ENCODE measurements at places on chromosomes 12 and 14. TPM values are rescaled to one million over a fixed set of nuclear protein-coding genes. Genes with fewer than 3 reads are reported as not detected.

DNA sequence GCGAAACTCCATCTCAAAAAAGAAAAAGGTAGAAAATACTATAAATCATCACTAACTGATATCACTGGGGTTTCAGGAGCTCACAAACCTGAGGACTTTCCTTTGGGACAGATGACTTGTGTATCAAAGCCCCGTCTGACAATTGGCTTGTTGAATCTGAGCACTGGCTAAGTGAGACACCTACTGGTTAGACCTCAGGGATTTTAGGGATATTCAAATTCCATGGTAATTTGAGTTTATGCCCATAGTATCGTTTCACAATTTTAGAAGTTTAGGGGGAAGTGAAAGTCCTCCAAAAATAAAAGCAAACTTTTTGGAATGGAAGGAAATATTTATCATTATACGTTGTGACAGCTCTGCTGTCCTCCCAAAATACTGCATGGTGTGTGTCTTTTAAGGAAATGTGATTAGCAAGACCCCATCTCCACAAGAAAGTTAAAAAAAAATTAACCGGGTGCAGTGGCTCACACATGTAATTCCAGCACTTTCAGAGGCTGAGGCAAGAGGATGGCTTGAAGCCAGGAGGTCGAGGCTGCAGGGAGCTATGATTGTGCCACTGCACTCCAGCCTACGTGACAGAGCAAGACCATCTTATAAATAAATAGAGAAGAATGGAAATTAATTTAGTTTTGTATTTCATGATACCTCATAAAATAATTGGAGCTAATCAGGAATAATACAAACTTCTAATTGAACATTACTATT, 49.2 kb downstream of the FBXL14 start:
- DNase-seq = no peak

- DNase-seq = no peak
Observed at GRCh38 chr12:3207175-3207574, 130.0 kb downstream of the TSPAN9 start.

Gene ATXN3
- total RNA-seq = 33.1 TPM

Gene MOK
- 2.0 TPM for total RNA-seq

DNA sequence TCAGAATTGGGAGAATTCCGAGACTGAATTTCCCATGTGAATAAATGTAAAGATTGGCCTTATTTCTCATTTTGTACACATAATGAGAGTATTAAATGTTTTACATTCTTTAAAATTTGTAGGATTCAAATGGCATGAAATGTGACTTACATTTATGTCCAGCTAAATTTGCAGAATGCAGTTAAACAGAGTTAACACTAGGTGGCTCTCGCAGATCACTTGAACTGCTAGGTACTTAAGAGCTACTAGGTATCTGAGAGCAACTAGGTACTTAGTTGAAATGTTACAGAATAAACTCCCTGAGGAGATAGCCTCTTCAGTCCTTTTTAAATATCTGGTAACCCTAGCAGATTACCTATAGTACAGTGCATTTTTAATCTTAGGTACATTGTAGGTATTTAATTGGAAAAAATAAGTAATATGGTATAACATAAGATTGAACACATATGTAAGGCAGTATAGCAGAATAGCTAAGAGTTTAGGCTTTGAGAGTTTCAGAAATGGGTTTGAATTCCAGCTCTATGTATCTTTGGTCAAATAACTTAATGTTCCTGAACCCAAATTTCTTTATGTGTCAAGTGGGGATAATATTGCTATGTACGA, 73.8 kb downstream of the KIAA0586 start:
- no peak for DNase-seq

Gene CLEC1A
- total RNA-seq = not detected

Gene ERP27
- total RNA-seq = not detected

GRCh38 chr12:15428632-15429031, 106.3 kb downstream of the PTPRO start:
- peak; percentile 13 for DNase-seq

Gene VDR
- total RNA-seq = 0.76 TPM

Gene TMPRSS12
- not detected for total RNA-seq

DNA sequence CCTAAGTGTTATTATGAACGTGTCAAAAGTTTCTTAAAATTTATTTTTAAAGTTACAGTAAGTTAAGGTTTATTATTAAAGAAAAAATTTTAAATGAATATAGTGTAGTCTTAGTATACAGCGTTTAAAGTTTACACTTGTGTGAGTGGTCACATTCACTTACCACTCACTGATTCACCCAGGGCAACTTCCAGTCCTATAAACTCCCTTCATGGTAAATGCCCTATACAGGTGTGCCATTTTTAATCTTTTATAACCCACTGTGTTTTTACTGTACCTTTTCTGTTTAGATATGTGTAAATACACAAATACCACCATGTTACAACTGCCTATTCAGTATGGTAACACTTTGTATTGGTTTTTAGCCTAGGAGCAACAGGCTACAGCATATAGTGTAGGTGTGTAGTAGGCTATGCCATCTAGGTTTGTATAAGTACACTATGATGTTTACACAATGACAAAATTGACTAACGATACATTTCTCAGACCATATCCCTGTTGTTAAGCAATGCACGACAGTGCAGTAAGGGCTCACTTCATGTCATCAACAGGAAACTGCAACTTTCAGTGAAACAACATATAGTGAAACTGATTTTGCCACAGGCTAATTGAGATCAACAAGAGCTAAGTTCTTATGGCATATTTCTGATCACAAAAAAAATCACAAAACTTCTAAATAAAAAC, 112.0 kb upstream of the TMCC3 start:
- DNase-seq = no peak

GRCh38 chr12:124457287-124458219, 109.9 kb downstream of the NCOR2 start:
- DNase-seq = no peak

Gene ZNF10
- 10.5 TPM for total RNA-seq

DNA sequence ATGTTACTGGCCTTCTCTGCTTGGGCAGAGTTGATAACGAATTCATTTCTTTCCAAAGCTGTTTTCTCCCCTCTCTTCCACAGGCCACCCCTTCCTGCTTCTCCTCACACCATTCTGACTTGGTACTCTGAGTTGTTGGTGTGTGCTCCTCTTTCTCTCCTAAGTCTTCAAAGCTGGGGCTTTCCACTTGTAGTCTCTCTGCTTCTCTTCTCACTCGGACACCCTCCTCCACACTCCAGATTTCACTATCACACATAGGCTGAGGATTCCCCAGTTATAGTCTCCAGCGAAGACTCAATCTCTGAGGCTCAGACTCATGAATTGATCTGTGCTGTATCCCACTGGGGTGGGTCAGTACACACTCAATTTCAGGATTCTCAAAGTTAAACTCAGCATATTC, 201.0 kb downstream of the SSPN start:
- DNase-seq = no peak

DNA sequence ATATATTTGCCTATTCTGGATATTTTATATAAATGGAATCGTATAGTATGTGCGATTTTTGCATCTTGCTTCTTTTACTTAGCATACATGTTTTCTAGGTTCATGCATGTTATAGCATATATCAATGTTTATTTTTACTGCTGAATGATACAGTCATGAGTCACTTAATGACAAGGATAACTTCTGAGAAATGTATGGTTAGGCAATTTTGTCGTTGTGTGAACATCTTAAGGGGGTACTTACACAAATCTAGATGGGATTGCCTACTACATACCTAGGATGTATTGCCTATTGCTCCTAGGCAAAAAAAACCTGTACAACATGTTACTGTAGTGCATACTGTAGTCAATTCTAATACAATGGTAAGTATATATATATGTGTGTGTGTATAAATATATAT, 8.8 kb downstream of the USP15 start:
- no peak for DNase-seq

DNA sequence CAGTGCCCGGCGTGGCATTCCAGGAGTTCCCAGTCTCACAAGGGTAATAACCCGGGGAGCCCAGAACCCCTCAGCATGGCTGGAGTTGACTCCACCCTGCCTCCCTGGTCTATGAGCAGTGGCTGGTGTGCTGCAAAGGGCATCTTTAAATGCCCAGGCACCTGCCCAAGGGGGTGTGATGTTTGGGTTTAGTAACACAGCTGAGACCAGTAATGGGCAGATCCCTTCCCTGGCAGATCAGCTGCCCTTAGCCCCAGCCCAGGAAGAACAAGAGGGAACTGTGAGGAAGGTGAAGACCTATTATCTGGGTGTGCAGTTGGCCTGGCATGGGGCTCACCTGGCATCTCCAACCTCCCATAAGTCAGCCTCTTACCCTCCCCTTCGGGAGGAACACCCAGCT, 35.9 kb downstream of the RBM19 start:
- DNase-seq = no peak

GRCh38 chr12:3233797-3234196, 156.6 kb downstream of the TSPAN9 start:
- DNase-seq = no peak

DNA sequence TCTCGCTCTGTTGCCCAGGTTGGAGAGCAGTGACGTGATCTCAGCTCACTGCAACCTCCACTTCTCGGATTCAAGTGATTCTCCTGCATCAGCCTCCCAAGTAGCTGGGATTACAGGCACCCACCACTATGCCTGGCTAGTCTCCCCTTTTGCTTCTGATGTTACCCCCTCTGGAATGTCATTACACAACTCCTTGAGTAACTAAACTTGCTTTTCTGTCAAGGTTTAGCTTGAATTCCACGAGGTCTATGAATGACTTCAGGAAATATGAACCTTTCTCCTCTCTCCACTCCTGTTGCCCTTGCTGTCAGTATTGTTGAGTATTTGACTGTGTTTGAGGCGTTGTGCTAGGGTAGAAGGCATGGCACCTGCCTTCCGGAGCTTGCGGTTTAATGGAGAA, 16.8 kb upstream of the RTRAF start:
- DNase-seq = no peak

Gene KLRB1
- total RNA-seq = not detected

- peak; percentile 47 for DNase-seq
Observed at GRCh38 chr12:49293056-49293956, 1.6 kb upstream of the PRPH start.

DNA sequence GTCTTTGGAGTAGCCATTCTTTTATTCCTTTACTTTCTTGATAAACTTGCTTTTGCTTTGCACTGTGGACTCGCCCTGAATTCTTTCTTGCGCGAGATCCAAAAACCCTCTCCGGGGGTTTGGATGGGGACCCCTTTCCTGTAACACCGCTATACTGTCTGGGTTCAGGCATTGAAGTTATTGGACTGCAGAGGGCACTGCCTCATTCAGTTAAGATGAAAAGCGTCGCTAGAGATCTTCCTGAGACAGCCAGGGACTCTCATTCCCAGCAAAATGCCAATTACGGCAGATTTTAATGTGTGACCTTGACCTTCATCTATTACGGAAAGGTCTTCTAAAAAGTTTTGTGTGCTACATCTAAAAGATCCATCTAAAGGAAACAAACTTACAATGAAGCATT, 17.3 kb upstream of the RIMKLB start:
- DNase-seq = no peak

- DNase-seq = no peak
Observed at GRCh38 chr14:34554540-34555250, 15.2 kb upstream of the EAPP start.

DNA sequence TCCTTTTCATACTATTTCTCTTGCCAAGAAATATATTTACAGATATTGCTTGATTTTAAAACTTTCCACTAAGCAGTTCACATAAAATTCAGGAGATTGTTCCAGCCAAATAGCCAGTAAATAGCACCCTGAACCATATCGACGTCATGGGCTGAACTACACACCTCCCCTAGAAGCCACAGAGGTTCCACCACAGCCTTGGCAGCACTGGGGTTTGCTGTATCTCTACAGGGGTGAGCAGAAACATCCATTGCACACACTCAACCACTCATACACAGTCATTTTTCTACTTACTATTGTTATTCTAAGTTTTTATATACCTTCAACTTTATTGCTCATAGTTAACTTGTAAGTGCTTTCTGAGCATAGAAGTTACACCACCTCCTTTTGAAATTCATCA, 8.1 kb upstream of the EIF2S3B start:
- DNase-seq = no peak

GRCh38 chr12:91178781-91179180, 3.8 kb downstream of the DCN start:
- DNase-seq = no peak

DNA sequence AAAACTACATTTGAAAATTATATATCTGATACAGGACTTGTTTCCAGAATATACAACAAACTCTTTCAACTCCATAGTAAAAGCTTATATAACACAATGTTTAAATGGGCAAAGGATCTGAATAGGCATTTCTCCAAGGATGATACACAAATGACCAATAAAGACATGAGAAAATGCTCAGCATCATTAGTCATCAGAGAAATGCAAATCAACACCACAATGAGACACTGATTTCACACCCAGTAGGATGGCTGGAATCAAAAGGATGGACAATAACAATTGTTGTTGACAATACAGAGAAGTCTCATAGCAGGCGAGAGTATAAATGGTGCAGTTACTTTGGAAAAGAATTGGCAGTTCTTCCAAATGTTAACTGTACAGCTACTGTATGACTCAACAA, 394.9 kb downstream of the BCL11B start:
- DNase-seq = no peak

GRCh38 chr12:44029194-44029593, 193.3 kb downstream of the TMEM117 start:
- no peak for DNase-seq

Gene KIF26A
- total RNA-seq = 53.4 TPM

DNA sequence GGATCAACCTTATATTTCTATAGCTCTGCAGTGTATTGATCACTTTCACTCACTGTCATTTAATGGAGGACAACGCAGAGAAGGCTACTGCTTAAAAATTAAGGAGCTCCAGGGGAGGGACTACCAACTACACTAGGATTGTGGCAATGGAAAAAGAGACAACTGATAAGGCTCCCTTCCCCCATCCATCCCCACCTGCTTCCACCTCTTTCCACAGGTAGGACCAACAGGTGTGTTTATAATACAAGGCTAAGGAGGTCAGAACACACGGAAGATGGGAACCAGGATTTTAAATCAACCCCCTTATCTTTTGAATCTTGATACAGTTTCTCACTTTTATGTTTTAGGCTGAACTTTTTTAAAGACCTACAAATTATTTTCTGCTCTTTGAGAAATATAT, 90.8 kb downstream of the STAB2 start:
- DNase-seq = no peak

DNA sequence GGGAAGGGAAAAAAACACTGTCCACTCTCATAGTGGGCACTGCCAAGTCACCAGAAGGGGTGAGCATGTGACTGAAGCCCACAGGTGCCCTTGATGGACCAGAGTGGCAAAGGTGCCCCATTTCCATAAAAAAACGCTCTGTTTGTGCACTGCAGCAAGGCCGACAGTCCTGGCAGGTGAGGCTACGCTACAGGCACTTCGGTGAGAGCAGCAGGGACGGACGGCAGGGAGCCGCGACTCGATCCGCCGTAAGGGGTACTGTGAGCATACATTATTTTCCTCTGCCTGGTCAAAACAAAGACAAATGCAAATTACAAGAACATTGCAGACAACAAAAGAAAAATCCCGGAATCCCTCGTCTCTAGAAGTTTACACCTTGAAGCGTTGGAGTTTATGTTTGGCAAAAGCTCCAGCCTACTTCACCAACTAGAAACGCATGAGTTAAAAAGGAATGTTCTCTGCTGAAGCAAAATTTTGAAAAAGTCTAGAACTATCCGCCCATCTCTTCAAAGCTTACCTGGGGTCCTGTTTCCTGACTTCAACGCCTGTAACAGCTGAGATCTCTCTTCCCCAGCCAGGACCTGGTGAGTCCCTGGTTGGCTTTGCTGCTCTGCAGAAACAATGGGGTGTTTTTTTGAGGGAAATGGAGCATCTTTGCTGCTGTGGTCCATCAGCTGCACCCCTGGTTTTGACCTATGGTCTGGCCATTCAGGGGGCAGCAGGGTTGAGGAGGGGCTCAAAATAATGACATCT, 52.9 kb upstream of the RFLNA start:
- DNase-seq = no peak
